ENCODE measurements at places on chromosomes 1 and 21.

DNA sequence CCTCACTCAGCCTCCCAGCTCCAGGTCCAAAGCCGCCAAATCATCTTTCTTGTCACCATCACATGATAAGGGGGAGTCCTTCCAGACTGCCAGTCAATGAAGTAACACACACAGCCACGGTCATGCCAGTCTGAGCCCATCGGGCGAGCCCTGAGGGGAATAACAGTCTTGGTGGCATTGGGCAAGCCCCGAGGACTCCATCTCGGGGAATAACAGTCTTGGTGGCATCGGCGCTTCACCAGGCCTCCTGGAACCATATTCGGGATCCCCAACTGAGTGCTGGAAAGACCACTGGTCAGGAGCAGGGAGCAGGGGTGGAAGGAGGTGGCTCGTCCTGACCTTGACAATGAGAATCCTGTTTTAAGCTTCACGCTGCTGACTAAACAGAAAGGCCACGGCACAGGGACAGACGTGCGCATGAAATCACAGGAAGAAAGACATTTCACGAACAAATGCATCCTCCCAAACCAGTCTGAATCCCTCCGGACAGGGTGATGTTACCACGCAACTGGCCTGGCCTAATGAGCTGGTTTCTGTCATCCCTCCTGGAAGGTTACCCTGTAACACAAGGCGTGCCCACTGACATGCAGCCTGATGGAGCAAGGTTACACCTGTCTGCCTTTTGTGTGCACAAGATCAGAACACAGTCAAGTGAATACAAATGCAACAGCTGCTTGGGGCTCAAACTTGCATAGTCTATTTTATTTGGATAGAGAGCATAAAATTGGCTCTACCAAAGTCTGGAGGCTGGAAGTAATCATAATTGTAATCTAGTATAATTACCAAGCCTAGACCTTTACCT is 517.4 kb downstream of the KIF26B start:
- H3K27ac ChIP-seq, result no peak overlapping the region
- H3K36me3 ChIP-seq, result peaks cover 6% of the 10 kb centered on the region
- no peaks in the 10 kb centered on the region for H3K27me3 ChIP-seq
- H3K4me3 ChIP-seq, result no peak overlapping the region
- no peak for DNase-seq

- H3K27ac ChIP-seq, result no peak overlapping the region
- H3K27me3 ChIP-seq, result no peaks in the 10 kb centered on the region
- no peak overlapping the region for H3K4me3 ChIP-seq
Observed at GRCh38 chr1:209900734-209901133, 37.3 kb upstream of the SYT14 start.

GRCh38 chr1:19437891-19438294 is 47.4 kb downstream of the CAPZB start:
- DNase-seq, result no peak
- no peak overlapping the region for H3K27ac ChIP-seq
- no peaks in the 10 kb centered on the region for H3K27me3 ChIP-seq
- H3K4me3 ChIP-seq, result no peak overlapping the region

GRCh38 chr1:15966081-15966955 is 9.6 kb downstream of the ZBTB17 start:
- no peaks in the 10 kb centered on the region for H3K27me3 ChIP-seq
- no peak overlapping the region for H3K27ac ChIP-seq
- H3K36me3 ChIP-seq, result peaks cover 16% of the 10 kb centered on the region
- H3K4me3 ChIP-seq, result no peak overlapping the region
- H3K4me1 ChIP-seq, result no peaks in the 10 kb centered on the region

DNA sequence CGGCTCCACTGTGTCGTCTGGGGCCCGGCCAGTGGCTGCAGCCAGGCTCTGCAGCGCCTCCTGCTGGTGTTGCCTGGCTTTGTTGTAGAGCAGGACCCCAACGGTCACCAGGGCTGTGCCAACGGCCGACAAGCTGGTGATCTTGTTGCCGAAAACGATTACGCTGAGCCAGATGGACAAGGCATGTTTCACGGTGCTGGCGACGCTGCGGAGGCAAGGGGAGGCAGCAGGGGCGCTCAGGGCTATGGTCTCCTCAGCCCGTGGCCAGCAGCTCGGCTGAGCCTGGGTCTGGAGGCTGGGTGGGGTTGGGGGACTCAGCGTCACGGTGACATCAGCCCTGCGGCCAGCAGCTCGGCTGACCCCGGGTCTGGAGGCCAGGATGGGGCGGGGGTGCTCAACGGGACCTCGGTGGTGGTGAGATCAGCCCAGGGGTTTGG is 7.0 kb upstream of the CDK11B start:
- no peaks in the 10 kb centered on the region for H3K27me3 ChIP-seq
- H3K36me3 ChIP-seq, result peaks cover 39% of the 10 kb centered on the region
- no peak for DNase-seq
- H3K27ac ChIP-seq, result no peak overlapping the region

GRCh38 chr1:221264848-221265247 is 385.6 kb downstream of the HLX start:
- no peak overlapping the region for H3K27ac ChIP-seq
- no peak for DNase-seq
- H3K4me1 ChIP-seq, result no peaks in the 10 kb centered on the region
- no peak overlapping the region for H3K4me3 ChIP-seq

- no peaks in the 10 kb centered on the region for H3K36me3 ChIP-seq
- no peak for DNase-seq
- H3K27ac ChIP-seq, result no peak overlapping the region
- H3K4me1 ChIP-seq, result no peaks in the 10 kb centered on the region
- no peaks in the 10 kb centered on the region for H3K27me3 ChIP-seq
Observed at GRCh38 chr21:45049714-45050344, 24.6 kb upstream of the ADARB1 start.

- no peaks in the 10 kb centered on the region for H3K27me3 ChIP-seq
- no peaks in the 10 kb centered on the region for H3K4me1 ChIP-seq
- no peak overlapping the region for H3K27ac ChIP-seq
- peak; percentile 3 for DNase-seq
Observed at GRCh38 chr1:180278596-180279395, 48.7 kb downstream of the LHX4 start.

GRCh38 chr21:45285266-45285931 is 2.3 kb downstream of the POFUT2 start:
- no peaks in the 10 kb centered on the region for H3K27me3 ChIP-seq
- peaks cover 52% of the 10 kb centered on the region for H3K36me3 ChIP-seq
- DNase-seq, result no peak
- H3K27ac ChIP-seq, result no peak overlapping the region

DNA sequence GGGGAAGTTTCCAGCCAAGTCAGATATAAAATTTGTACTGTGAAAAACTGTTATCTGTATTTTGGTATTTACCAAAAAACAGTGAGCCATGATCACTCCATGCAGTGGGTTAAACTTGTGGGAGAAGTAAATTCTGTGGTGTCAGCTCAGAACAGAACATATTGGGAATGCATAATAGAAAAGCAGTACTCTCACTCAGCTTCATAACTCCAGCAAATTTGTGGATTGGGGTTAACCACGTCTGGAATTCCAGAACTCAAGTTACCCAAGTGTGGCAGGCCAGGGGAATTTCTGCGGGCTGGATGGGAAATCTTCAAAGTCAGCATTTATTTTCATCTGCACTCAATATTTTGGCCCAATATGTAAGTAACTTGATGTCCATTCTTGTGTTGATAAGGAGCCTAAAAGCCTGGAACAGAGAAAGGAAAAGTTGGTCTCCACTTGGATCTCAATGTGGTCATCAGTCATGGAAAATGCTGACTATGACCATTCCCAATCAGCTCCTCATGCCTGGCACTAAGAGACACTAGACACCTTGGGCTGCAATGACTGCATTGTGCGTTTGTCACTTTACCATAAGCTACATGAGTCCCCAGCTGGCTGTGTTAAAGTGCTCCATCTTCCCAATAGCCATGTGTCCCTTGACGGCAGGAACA is 39.1 kb upstream of the ENAH start:
- H3K36me3 ChIP-seq, result no peaks in the 10 kb centered on the region
- H3K27me3 ChIP-seq, result no peaks in the 10 kb centered on the region
- peaks cover 17% of the 10 kb centered on the region for H3K4me1 ChIP-seq
- no peak overlapping the region for H3K27ac ChIP-seq
- H3K4me3 ChIP-seq, result no peak overlapping the region

DNA sequence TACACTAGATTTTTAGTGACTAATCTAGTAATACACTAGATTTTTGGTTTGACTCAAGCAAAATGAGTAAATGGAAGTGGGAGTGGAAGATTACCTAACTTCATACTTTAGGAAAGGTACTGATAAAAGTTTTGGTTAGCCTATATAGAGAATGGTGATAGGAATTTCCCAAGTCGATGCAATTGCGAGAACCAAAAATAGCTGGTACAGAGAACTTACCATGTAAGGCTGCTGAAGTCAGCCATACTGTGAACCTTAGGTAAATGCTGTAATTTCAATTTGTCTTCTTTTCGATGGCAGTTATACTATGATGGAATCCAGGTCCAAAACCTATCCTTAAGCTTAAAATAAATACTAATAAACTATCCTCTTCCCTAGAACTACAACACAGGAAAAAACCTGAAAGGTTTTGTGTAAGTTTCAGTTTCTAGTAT is 4.6 kb downstream of the PNRC2 start:
- no peaks in the 10 kb centered on the region for H3K27me3 ChIP-seq
- H3K27ac ChIP-seq, result no peak overlapping the region
- H3K4me1 ChIP-seq, result no peaks in the 10 kb centered on the region
- DNase-seq, result no peak

- H3K27ac ChIP-seq, result peak overlapping the region; percentile 73
- H3K4me1 ChIP-seq, result peaks cover 4% of the 10 kb centered on the region
- H3K27me3 ChIP-seq, result no peaks in the 10 kb centered on the region
- DNase-seq, result peak; percentile 69
- peak overlapping the region; percentile 97 for H3K4me3 ChIP-seq
- no peaks in the 10 kb centered on the region for H3K36me3 ChIP-seq
Observed at GRCh38 chr1:111754984-111755330, 744 bp upstream of the DDX20 start.

GRCh38 chr1:18142969-18143368 is 35.4 kb downstream of the IGSF21 start:
- no peak for DNase-seq
- H3K4me1 ChIP-seq, result no peaks in the 10 kb centered on the region
- H3K27me3 ChIP-seq, result no peaks in the 10 kb centered on the region
- no peak overlapping the region for H3K27ac ChIP-seq
- no peak overlapping the region for H3K4me3 ChIP-seq

DNA sequence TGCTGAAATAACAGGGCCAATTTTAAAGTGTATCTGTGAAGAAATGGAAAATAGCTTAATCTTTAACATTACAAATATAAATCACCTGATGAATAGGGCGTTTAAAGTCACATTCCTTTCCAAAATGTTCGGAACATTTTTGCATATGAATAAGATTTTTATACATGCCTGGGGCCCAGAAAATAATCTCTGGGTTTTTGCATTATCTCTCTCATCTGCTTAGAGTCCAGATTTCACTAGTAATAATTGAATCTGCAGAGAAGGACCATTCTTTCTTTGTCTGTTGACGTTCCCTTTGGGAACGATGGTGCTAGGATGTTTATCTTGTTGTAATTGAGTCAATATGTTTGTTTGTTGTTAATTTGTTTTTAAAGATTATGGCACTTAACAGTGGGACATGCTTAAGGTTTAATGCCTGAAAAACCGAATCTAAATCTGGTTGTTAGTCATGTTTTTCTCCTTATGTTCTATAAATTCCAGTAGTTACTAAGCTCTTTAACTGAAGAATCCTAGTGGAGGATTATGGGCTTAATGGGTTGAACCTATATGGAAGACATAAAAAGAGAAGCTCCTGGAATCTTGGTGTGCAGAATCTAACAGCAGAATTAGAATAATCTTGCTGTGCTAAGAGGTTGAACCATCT is 140.6 kb downstream of the VPS13D start:
- peaks cover 6% of the 10 kb centered on the region for H3K36me3 ChIP-seq
- H3K4me1 ChIP-seq, result no peaks in the 10 kb centered on the region
- H3K4me3 ChIP-seq, result no peak overlapping the region
- no peaks in the 10 kb centered on the region for H3K27me3 ChIP-seq
- no peak for DNase-seq

DNA sequence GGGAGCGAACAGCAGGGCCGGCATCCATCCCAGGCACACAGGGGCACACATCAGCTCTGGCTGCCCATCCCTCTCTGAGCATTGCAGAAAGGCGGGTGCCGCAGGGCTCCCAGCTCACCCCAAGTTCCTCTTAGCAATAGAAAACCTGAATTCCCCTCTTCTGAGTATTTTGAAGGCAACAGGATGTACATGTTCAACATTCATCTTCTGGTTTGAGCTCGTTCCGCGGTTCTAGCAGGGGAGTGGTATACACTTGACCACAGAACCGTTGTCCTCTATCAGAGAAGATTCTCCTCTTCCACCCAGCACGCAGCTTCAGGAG is 23.6 kb downstream of the ACTA1 start:
- H3K27me3 ChIP-seq, result no peaks in the 10 kb centered on the region
- peaks cover 43% of the 10 kb centered on the region for H3K4me1 ChIP-seq
- no peak overlapping the region for H3K4me3 ChIP-seq
